Activated naive CD4-positive, alpha-beta T cell treated with anti-CD3 and anti-CD28 coated beads, Interleukin-2, amount 10 ng/mL, durations not matched to agents 7 days and 5 days (primary cell): ENCODE measurements at places on chromosomes 3 and 15.

DNA sequence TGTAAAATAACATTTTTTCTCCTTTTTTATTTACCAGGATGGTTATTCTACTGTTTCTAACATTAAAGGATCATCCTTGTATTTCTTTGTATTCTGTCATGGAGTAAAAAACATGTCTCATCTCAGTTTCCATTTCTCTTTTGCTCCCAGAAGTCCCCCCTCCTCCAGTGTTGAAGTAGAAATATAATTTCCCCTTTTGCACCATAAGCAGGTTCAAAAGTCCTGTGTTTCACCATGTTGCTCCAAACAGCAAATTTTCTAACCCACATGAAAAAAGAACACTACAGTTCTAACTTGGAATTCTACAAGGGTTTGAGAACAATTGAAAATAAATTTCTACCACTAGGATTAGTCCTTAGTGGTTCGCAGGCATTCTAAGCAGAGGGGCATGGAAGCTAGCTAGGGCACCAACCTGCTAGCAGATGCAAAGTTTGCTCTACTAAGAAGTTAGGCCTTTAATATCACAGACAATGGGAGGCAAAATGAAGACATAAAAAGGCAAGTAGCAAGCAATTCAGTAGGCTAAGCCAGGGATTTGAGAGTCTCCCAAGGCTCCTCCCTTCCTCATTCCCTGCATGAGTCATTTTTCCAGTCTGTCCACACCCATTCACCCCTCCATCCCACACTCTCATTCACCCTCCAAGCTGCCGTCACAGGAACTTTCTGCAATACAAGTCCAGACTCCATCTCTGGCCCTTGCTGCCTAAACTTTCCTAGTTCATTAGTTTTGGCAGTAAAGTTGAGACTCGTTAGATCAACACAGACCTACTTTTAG lies 2.3 kb upstream of the MBNL1 start:
- DNase-seq = peak; percentile 20

DNA sequence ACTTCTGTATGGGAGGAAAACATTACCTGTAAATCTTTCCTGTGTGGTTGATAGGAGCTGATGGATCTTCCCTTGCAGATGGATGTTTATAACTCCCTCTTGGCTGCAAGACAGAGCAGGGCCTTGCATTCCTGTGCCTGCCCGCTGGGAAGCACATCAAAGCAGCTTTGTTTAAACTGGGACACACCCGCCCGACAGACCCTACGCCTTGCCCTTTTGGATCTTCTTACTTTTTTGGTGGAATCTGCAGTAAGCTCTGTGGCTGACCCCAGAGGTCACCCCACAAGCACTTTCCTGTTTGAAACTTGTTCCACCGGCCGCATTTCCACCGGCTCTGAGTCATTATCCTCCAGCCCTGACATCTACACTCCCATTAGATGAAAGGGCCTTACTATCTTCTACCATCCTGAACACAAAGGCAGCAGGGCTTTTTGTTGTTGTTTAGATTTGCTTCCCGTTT lies 244.1 kb upstream of the STT3B start:
- DNase-seq = peak; percentile 66

DNA sequence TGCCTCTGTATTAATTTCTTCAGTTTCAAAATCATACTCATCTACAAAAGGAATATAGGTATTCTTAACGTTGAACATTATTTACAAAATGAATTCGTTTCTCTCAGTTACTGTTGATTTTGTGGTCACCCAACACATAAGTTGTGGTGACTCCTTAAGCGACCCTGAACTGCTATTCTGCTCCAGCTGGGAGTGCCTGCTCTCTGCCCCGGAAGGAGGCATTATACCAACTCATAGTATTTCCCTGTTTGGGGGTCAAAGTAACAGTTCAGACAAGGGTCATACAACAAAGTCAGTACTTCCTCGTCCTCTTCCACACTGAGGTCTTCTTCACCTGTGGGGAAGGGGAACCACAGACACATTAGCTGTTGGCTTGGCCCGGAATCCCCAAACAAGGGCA lies 75.7 kb upstream of the FAM3D start:
- DNase-seq = no peak

DNA sequence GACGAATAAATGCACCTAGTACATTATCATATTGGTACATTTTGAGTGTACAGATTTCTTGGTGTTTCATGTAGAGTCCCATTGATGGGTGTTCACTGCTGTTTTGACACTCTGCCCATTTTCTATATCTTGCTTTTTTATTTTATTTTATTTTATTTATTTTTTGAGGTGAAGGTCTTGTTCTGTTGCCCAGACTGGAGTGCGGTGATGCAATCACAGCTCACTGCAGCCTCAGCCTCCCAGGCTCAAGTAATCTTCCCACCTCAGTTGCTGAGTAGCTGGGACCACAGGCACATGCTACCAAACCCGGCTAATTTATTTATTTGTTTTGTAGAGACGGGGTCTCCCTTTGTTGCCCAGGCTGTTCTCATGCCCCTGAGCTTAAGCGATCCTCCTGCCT lies 44.2 kb downstream of the DNAJC13 start:
- DNase-seq = no peak

GRCh38 chr15:51274956-51275355 lies 63.4 kb downstream of the CYP19A1 start:
- no peak for DNase-seq

DNA sequence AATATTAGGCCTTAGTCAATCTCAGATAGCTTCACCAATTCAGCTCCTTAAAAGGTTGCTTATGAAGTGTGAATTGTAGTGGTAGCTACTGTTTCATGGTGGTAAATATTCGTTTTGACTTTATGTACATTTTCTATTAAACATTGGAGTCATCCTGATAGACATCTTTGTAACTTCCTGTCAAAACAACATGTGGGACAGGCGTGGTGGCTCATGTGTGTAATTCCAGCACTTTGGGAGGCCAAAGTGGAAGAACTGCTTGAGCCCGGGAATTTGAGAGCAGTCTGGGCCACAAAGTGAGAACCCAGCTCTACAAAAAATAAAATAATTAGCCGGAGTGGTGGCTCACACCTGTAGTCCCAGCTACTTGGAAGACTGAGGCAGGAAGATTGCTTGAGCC lies 2.0 kb upstream of the TRIM59 start:
- no peak for DNase-seq

GRCh38 chr3:128697341-128697740 lies 28.6 kb upstream of the RAB7A start:
- no peak for DNase-seq

DNA sequence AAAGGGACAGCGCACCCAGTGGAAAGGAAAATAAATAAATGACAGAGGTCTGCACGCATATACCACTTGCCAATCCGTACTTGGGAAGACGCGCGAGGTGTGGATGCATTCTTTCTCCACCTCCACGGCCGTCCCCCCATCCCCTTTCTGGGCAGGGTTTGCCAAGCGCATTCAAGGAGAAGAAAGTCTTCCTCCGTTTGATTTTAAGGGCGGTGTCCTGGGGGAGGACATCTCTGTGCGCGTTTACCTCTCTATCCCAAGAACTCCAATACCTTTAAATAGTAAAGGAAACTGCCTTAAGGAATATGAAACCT lies 576 bp upstream of the MB21D2 start:
- no peak for DNase-seq

- no peak for DNase-seq
These were observed 3.0 kb downstream of the ZNF770 start for GRCh38 chr15:34984889-34985630.

- DNase-seq = no peak
These were observed 83.5 kb downstream of the TNFAIP8L3 start for GRCh38 chr15:51011212-51011611.

GRCh38 chr15:41928637-41929620 lies 35.1 kb upstream of the SPTBN5 start:
- no peak for DNase-seq

- DNase-seq = peak; percentile 58
These were observed 10.6 kb upstream of the ITPKA start for GRCh38 chr15:41483115-41483514.

DNA sequence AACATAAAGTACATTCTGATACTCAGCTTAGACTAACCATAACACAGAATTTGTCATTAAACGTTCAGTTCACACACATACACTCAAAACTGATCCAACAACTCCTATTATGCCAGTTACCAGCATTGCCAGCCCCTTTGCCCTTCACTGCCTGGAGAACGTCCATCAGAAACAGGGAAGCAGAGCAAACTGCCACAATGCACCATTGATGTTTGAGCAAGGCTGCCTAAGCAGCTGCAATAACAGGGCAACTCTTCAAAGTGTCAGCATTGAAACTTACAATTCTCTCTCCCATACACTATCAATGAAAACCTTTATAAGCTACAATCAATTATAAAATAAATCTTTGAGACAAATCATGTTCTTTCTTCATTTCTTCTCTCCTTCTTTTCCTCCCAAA lies 85.1 kb downstream of the ZBTB20 start:
- DNase-seq = no peak

- DNase-seq = no peak
These were observed 32.2 kb upstream of the TMEM158 start for GRCh38 chr3:45258317-45258716.

DNA sequence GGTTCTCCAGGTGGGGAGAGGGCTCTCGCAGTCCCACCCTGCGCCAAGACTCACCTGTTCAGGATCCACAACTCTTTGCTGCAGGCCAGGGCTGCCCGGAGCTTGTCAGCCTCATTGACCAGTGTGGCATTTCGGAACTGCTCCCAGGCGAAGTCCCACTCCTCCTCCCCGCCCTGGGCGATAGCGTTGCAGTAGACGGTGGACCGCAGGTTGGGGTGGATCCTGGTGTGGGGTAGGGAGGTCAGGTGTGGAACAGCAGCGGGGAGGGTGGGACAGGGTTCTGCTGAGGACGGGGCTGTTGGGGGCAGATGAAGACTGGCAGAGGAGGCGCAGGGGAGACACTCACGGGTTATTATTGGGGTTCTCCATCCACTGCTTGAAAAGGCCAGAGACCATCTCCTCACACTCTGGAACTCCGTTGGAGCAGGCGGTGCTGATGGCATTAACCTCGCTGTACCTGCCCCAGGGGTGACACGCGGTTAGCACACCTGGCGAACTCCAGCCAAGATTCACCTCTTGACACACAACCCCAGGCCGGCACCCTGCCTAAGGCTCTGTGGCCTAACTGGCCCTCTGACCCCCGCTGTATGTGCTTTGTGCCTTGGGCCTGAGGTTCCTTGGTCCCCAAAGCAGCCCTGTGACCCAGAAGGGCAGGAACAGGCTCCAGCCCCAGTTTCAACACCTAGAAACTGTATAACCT lies 16.1 kb downstream of the MESP2 start:
- peak; percentile 9 for DNase-seq

GRCh38 chr15:55791551-55792400 lies 48.8 kb upstream of the PRTG start:
- DNase-seq = no peak

GRCh38 chr15:52876991-52877663 lies 87.0 kb upstream of the ONECUT1 start:
- DNase-seq = no peak

- DNase-seq = no peak
These were observed 43.2 kb downstream of the SRGAP3 start for GRCh38 chr3:9206287-9206686.

DNA sequence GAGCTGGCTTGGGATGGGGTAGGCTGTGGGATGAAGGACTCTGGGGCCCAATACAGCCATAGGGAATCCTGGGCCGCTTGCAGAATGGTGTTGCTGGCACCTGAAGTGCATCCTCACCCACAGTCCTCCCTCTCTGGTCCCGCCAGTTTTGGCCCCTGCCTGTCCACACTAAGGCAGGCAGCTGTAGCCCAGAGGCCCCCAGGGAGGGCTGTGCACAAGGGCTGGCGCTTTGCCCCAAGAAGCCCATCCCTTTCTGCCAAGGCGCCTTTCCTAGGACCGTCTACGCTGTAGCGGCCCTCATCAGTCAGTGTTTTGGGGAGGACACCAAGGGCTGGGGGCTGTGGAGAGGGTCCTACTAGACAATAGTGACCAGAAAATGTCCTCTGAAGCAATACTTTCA lies 116.2 kb upstream of the ABHD17C start:
- DNase-seq = no peak

DNA sequence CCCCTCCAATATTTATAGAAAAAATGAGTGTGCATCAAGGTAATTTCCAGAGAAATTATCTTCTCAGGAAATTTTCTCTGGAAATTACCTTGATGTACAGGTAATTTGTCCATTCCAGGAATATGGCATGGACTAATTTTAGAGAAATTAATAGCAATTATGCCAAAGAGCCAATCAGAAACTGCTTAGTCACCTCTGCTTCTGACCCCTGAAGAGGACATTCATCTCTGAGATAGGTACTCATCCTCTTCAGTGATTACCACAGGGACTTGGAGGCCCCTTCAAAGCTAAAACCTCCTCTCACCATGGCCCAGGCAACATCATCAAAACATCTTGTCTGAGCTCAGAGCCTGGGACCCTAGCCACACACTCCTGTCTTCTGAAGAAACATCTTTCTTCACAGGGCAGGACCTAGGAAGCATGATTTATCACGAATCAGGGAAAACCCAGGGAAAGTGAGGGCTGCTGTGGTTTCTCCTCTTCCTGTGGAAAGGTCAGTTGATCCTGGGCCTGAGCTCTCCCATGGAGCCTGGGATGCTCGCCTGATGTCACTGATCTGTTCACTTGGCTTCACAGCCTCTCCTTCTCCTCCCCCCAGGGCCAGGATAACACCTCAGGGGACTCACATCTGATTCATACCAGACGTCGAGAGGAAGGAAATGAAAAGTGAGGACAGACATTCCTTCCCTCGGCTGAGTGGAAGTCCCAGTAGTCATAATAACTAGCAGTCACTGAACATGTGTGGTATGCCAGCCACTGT lies 210.5 kb downstream of the DTWD1 start:
- no peak for DNase-seq
